MM.1S (cell line): ENCODE measurements at places on chromosomes 16 and 17.

DNA sequence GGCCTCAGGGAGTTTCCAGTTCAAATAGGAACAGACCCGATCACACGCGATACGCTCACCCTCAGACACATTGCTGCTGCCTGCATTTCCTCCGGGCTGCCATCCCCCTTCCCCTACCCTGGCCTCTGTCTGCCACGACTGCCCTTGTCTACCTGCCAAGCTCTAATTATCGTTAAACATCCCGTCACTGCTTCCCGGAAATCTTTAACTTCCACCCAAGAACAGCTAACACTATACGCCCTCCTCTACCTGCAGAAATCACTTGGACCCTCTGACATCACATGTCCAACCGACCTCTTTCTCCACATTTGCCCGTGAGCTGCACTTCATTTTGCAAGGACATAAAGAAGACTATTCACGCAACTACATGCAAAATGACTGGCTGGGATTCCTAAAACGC lies 40.4 kb downstream of the ABAT start:
- H3K36me3 ChIP-seq = no peaks in the 10 kb centered on the region
- H3K27ac ChIP-seq = no peak overlapping the region
- DNase-seq = no peak
- H3K4me3 ChIP-seq = no peak overlapping the region
- H3K27me3 ChIP-seq = no peaks in the 10 kb centered on the region

GRCh38 chr17:44623070-44623725 lies 33.1 kb upstream of the MEIOC start:
- H3K4me3 ChIP-seq = no peak overlapping the region
- no peaks in the 10 kb centered on the region for H3K36me3 ChIP-seq
- no peaks in the 10 kb centered on the region for H3K27me3 ChIP-seq
- no peak overlapping the region for H3K27ac ChIP-seq
- H3K4me1 ChIP-seq = peaks cover 4% of the 10 kb centered on the region; the same call in 1 of the 2 replicates
- peak; percentile 27 for DNase-seq

DNA sequence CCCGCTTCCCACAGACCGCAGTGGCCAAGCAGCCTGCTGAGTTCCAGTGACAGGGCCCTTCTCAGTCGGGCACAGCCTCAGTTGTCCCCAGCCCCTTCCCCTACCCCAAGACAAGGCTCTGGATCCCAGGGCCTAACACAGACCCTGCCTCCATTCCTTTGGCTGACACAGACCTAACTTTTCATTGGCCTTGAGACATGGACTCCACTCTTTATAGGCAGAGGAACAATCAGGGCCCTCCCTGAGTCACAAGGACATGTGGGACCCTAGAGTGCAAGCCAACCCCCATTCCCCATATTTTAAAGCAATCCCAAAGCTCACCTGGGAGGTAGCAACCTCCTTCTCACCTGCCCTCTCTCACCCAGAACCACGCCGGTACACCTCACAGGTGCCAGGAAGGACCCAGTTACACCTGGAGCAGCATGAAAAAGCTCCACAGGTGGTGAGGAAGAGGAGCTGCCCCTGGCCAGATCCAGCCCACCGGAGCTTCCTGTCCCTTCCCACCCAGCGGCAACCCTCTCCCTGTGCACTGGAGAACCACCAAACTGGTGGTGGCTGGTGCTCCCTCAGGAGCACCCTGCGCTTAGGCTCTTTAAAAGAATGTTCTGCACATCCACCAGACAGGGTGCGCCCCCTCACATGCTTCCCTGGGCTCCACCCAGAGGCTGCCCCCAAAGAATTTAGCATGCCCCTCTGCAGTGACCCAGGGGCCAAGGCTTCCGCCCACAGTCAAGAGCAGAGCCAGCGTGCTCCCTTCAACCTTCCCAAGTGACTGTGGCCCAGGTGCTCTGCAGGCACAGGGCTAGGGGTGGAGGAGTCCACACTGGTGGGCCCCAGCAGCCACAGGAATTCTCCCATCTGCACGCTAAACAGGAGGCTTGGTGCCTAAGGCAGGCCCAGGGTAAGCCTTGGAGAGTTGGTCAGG lies 3.4 kb downstream of the MNT start:
- no peaks in the 10 kb centered on the region for H3K27me3 ChIP-seq
- H3K36me3 ChIP-seq = no peaks in the 10 kb centered on the region
- peak overlapping the region; percentile 9; the same call in 1 of the 2 replicates for H3K4me3 ChIP-seq

- H3K27me3 ChIP-seq = no peaks in the 10 kb centered on the region
- H3K27ac ChIP-seq = no peak overlapping the region
- H3K36me3 ChIP-seq = no peaks in the 10 kb centered on the region; the same call in 1 of the 2 replicates
- H3K4me1 ChIP-seq = no peaks in the 10 kb centered on the region
- no peak overlapping the region for H3K4me3 ChIP-seq
Observed at GRCh38 chr17:37054894-37055293, 106.1 kb downstream of the AATF start.

GRCh38 chr16:35319536-35320192 lies 1860.3 kb downstream of the TP53TG3F start:
- no peaks in the 10 kb centered on the region for H3K4me1 ChIP-seq
- no peaks in the 10 kb centered on the region for H3K36me3 ChIP-seq
- DNase-seq = no peak
- no peaks in the 10 kb centered on the region for H3K27me3 ChIP-seq
- no peak overlapping the region for H3K27ac ChIP-seq
- no peak overlapping the region for H3K4me3 ChIP-seq

DNA sequence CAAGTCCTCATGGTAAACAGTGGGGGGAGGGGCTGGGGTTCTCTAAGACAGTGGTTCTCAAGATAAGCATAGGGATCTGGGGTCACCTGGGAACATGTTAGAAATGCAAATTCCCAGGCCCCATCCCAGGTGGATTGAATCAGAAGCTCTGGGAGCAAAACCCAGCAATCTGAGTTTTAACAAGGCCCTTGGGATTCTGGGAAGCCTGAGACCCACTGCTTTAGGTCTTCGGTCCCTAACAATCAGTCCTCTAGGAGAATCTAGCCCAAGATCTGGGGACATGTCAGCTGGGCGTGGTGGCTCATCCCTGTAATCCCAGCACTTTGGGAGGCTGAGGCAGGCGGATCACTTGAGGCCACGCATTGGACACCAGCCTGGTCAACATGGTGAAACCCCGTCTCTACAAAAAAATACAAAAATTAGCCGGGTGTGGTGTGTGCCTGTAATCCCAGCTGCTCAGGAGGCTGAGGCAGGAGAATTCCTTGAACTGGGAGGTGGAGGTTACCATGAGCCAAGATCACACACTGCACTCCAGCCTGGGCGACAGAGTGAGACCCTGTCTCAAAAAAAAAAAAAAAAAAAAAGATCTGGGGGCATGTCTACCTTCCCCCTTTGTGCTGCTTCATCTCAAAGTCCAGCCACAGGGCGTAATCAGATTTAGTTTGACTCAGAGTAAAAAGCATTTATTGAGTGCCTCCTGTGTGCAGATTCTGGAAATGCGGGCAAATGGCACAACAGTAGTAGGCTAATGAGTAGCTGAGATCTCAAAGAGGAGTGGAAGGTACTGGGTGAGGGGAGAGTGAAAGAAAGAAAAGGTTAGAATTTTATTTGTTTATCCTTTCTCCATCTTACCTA lies 8.8 kb upstream of the NR1D1 start:
- H3K4me1 ChIP-seq = peaks cover 51% of the 10 kb centered on the region
- peak; percentile 26 for DNase-seq
- no peak overlapping the region for H3K27ac ChIP-seq
- H3K27me3 ChIP-seq = no peaks in the 10 kb centered on the region
- no peak overlapping the region for H3K4me3 ChIP-seq

GRCh38 chr16:10521681-10522274 lies 58.6 kb downstream of the EMP2 start:
- H3K4me3 ChIP-seq = no peak overlapping the region
- peak; percentile 59 for DNase-seq
- H3K4me1 ChIP-seq = no peaks in the 10 kb centered on the region
- no peaks in the 10 kb centered on the region for H3K36me3 ChIP-seq

DNA sequence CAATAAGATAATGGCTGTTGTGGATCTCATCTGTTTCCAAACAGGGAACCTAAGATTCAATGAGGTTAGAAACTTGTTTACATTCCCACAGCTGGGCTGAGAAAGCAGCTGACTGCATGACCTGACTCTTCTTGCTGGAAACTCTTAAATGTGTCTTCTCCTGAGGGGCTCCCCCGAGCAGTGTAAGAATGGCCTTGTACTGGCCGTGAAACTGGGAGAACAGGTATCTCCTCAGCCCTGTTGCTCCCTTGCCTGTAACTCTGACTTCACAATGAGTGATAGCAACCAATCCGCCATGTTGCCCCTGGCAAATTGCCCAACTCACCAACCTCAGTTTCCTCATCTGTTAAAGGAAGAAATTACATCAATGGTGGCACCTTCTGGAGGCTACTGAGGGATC lies 59.1 kb upstream of the CCL2 start:
- no peaks in the 10 kb centered on the region for H3K27me3 ChIP-seq
- no peaks in the 10 kb centered on the region for H3K4me1 ChIP-seq
- no peak overlapping the region for H3K4me3 ChIP-seq

- H3K27ac ChIP-seq = no peak overlapping the region
- no peak for DNase-seq
- no peak overlapping the region for H3K4me3 ChIP-seq
- H3K27me3 ChIP-seq = no peaks in the 10 kb centered on the region
- H3K4me1 ChIP-seq = peaks cover 33% of the 10 kb centered on the region
Observed at GRCh38 chr17:48486557-48486956, 44.3 kb downstream of the HOXB1 start.

GRCh38 chr17:12982224-12982623 lies 35.6 kb downstream of the ELAC2 start:
- H3K4me1 ChIP-seq = no peaks in the 10 kb centered on the region
- no peak overlapping the region for H3K27ac ChIP-seq
- no peak overlapping the region for H3K4me3 ChIP-seq

GRCh38 chr16:58154345-58154744 lies 25.2 kb upstream of the CFAP20 start:
- no peak overlapping the region for H3K4me3 ChIP-seq
- H3K27me3 ChIP-seq = no peaks in the 10 kb centered on the region
- DNase-seq = no peak
- no peaks in the 10 kb centered on the region for H3K36me3 ChIP-seq

GRCh38 chr17:78430892-78431691 lies 52.6 kb downstream of the PGS1 start:
- H3K4me3 ChIP-seq = no peak overlapping the region
- no peak for DNase-seq
- H3K27ac ChIP-seq = no peak overlapping the region
- no peaks in the 10 kb centered on the region for H3K27me3 ChIP-seq
- no peaks in the 10 kb centered on the region for H3K4me1 ChIP-seq

DNA sequence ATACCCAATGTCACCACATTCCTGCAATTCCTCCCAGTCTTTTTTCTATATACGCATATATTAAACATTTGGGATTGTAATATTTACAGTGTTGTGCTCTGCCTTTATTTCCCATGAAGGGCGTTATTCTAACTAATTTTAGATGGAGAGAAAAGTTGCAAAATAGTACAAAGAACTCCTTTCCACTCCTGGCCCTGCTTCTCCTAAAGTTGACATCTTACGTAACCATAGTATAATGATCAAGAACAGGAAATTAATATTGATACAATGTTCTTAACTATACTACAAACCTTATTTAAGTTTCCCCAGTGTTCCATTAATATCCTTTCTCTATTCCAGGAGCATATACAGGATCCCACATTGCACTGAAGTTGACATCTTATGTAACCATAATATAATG lies 46.3 kb downstream of the TK2 start:
- no peak for DNase-seq
- no peaks in the 10 kb centered on the region for H3K36me3 ChIP-seq
- no peaks in the 10 kb centered on the region for H3K4me1 ChIP-seq
- H3K4me3 ChIP-seq = no peak overlapping the region

DNA sequence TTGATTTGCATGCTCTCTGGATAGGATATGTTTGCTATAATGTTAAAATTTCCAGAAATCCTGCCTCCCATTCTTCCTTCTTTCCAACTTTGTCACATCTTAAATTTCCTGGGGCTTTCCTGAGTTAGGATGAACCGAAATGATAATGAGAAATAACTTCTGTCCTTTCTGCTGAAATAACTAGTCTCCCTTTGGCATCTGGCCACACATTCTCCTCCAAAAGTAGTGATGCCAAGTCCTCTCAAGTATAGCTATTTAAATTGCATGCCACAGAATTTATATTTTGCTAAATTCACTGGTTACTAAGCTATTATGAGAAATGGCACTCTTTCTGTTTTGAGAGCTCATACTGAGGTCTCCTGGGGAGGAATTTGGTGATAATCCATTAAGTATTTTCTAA lies 30.6 kb downstream of the FAM20A start:
- H3K4me1 ChIP-seq = no peaks in the 10 kb centered on the region
- no peaks in the 10 kb centered on the region for H3K36me3 ChIP-seq
- H3K27ac ChIP-seq = no peak overlapping the region
- DNase-seq = no peak

DNA sequence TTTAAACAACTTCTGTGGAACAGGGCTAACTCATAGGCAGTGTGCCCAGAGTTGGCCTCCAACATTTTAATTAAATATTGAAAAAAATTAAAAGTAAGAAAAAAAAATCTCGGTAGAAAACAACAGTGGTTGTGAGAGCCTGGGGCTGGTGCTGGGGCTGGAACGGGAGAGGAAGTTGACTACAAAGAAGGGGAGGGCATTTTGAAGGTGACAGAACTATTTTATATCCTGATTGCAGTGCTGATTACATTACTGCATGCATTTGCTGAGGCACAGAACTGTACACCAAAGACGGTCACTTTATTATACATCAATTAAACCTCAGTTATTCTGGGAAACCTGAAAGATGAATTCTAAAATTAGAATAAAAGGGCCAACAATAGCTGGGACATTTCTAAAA lies 142.5 kb downstream of the PARN start:
- no peaks in the 10 kb centered on the region for H3K36me3 ChIP-seq
- H3K27me3 ChIP-seq = no peaks in the 10 kb centered on the region
- DNase-seq = no peak
- H3K27ac ChIP-seq = no peak overlapping the region
- H3K4me3 ChIP-seq = no peak overlapping the region

GRCh38 chr16:17426451-17426850 lies 44.3 kb downstream of the XYLT1 start:
- H3K27ac ChIP-seq = no peak overlapping the region
- H3K36me3 ChIP-seq = no peaks in the 10 kb centered on the region
- H3K4me3 ChIP-seq = no peak overlapping the region
- H3K4me1 ChIP-seq = no peaks in the 10 kb centered on the region

- no peak overlapping the region for H3K27ac ChIP-seq
- H3K4me1 ChIP-seq = peaks cover 34% of the 10 kb centered on the region
- DNase-seq = no peak
- no peaks in the 10 kb centered on the region for H3K36me3 ChIP-seq
- no peak overlapping the region for H3K4me3 ChIP-seq
- H3K27me3 ChIP-seq = no peaks in the 10 kb centered on the region
Observed at GRCh38 chr16:29743475-29743826, 2.3 kb downstream of the C16orf54 start.
